ENCODE measurements at places on chromosomes 12 and 14. TPM values are rescaled to one million over a fixed set of nuclear protein-coding genes. Genes with fewer than 3 reads are reported as not detected.

The MYO1H gene
- 0.44 TPM for total RNA-seq

The C1QL4 gene
- 1.2 TPM for total RNA-seq

The KLHL33 gene
- 0.17 TPM for total RNA-seq

The OAS3 gene
- 1.6 TPM for total RNA-seq

The PTHLH gene
- total RNA-seq: not detected

The TAS2R31 gene
- total RNA-seq: 2.0 TPM

DNA sequence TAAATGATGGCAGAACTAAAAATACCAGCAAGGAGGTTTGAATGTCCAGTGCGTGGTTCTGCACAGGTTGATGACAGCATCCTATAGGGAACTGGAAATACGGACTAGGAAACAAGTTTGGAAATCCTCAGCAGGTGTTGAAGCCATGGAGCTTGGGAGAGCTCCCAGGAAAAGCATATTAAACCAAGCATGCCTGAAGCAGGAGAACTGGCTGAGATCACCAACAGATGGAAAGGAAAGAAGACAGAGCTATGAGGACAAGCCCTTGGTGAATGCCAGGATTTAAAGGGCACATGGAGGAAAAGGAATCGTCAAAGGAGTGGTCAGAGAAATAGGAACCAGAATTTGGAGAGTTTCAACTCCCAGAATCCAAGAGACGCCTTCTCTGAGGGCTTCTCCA is 21.2 kb upstream of the ELK3 start:
- no peak overlapping the region for H3K4me3 ChIP-seq
- H3K27ac ChIP-seq: no peak overlapping the region
- no peak for DNase-seq
- peaks cover 7% of the 10 kb centered on the region for H3K27me3 ChIP-seq
- no peaks in the 10 kb centered on the region for H3K4me1 ChIP-seq

DNA sequence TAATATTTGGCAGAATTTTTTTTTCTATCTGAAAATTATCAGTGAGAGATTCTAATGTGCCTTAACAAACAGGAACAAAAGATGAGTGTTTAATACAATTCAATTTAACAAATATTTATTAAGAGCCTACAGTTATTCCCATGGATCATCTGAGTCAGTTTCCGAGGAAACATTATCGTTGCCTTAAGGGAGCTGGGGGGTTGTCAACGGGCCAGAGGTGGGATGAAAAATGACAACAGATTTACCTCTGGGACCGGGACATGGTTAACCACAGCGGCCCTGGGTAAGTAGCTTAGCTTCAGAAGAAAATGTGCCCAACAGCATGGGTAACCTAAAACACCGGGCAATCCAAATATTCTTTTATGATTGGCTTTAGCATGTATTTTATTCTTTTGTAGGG is 113.6 kb downstream of the DAD1 start:
- H3K4me3 ChIP-seq: no peak overlapping the region
- DNase-seq: no peak
- peaks cover 46% of the 10 kb centered on the region for H3K4me1 ChIP-seq
- H3K36me3 ChIP-seq: no peaks in the 10 kb centered on the region

DNA sequence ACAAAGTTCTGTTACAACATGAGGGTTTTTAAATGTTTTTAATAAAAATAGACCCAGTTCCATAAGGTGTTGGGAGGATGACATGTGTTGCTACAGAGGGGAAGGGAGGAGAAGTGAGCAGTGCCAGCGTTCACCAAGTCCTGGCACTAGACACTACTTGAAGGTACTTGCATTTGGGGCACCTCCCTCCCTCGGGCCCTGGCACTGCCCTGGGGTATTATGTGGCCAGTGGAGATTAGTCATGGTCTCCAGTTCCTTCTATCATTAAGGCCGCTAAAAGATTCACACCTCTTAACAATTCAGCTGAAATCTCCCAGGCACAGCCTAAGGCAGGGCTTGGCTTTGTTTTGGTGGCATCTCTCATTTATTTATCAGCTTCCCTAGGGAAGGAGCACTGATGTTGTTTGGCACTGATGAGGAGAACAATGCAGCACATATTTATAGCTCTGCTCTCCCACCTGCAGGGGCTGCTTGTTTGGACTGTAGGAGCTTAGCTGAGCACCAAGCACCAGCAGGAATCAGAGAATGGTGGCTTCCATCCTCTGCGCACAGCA is 155.5 kb upstream of the NTF3 start:
- no peak overlapping the region for H3K4me3 ChIP-seq
- no peak overlapping the region for H3K27ac ChIP-seq
- no peak for DNase-seq
- H3K4me1 ChIP-seq: 0 out of 2 replicates have a peak, but pooled peaks cover 3% of the 10 kb centered on the region
- H3K36me3 ChIP-seq: 0 out of 2 replicates have a peak, but pooled peaks cover 2% of the 10 kb centered on the region

- no peak for DNase-seq
- no peaks in the 10 kb centered on the region for H3K27me3 ChIP-seq
- peaks cover 32% of the 10 kb centered on the region for H3K4me1 ChIP-seq
- peaks cover 65% of the 10 kb centered on the region for H3K36me3 ChIP-seq
Observed at GRCh38 chr12:6970096-6970527, 352 bp downstream of the PHB2 start.

GRCh38 chr12:65628061-65628460 is 196.2 kb upstream of the HMGA2 start:
- DNase-seq: no peak
- no peaks in the 10 kb centered on the region for H3K36me3 ChIP-seq
- H3K4me3 ChIP-seq: no peak overlapping the region
- no peaks in the 10 kb centered on the region for H3K4me1 ChIP-seq
- peaks cover 2% of the 10 kb centered on the region for H3K27me3 ChIP-seq

DNA sequence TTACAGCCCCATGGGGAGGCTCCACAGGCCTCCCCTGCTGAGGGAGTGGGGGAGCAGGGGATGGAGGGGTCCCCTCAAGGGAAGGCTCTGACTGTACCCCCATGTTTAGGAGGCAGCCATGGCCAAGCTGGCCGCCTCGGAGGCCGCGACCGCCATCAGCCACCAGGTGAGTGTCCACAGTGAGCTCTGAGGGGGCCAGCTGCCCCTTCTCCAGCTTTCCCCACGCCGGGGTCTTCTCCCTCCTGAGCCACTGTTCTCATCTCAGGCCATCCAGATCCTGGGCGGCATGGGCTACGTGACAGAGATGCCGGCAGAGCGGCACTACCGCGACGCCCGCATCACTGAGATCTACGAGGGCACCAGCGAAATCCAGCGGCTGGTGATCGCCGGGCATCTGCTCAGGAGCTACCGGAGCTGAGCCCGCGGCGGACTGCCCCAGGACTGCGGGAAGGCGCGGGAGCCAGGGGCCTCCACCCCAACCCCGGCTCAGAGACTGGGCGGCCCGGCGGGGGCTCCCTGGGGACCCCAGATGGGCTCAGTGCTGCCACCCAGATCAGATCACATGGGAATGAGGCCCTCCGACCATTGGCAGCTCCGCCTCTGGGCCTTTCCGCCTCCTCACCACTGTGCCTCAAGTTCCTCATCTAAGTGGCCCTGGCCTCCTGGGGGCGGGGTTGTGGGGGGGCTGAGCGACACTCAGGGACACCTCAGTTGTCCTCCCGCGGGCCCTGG is 13.6 kb downstream of the ACADS start:
- H3K4me1 ChIP-seq: no peaks in the 10 kb centered on the region
- DNase-seq: no peak
- H3K27ac ChIP-seq: no peak overlapping the region
- H3K36me3 ChIP-seq: peaks cover 1% of the 10 kb centered on the region
- H3K27me3 ChIP-seq: no peaks in the 10 kb centered on the region
- no peak overlapping the region for H3K4me3 ChIP-seq

GRCh38 chr14:103430358-103430757 is 45.1 kb downstream of the MARK3 start:
- no peak overlapping the region for H3K4me3 ChIP-seq
- DNase-seq: no peak
- H3K27ac ChIP-seq: no peak overlapping the region
- peaks cover 36% of the 10 kb centered on the region for H3K4me1 ChIP-seq
- H3K36me3 ChIP-seq: peaks cover 9% of the 10 kb centered on the region
- H3K27me3 ChIP-seq: no peaks in the 10 kb centered on the region

GRCh38 chr12:4819654-4820053 is 90.1 kb upstream of the KCNA1 start:
- no peak overlapping the region for H3K4me3 ChIP-seq
- no peak for DNase-seq
- peaks cover 21% of the 10 kb centered on the region for H3K27me3 ChIP-seq
- peaks cover 9% of the 10 kb centered on the region for H3K4me1 ChIP-seq
- no peaks in the 10 kb centered on the region for H3K36me3 ChIP-seq

GRCh38 chr14:105898482-105899010 is 372.2 kb downstream of the TMEM121 start:
- H3K27ac ChIP-seq: no peak overlapping the region
- DNase-seq: peak; percentile 2
- H3K27me3 ChIP-seq: no peaks in the 10 kb centered on the region
- peaks cover 47% of the 10 kb centered on the region for H3K36me3 ChIP-seq

GRCh38 chr12:40794087-40794486 is 101.8 kb downstream of the CNTN1 start:
- H3K27me3 ChIP-seq: no peaks in the 10 kb centered on the region
- H3K27ac ChIP-seq: no peak overlapping the region
- no peak overlapping the region for H3K4me3 ChIP-seq
- no peak for DNase-seq
- peaks cover 35% of the 10 kb centered on the region for H3K4me1 ChIP-seq

GRCh38 chr14:67680121-67680602 is 5.7 kb upstream of the VTI1B start:
- peaks cover 67% of the 10 kb centered on the region for H3K36me3 ChIP-seq
- H3K4me3 ChIP-seq: no peak overlapping the region
- DNase-seq: no peak
- H3K27ac ChIP-seq: no peak overlapping the region
- no peaks in the 10 kb centered on the region for H3K27me3 ChIP-seq

DNA sequence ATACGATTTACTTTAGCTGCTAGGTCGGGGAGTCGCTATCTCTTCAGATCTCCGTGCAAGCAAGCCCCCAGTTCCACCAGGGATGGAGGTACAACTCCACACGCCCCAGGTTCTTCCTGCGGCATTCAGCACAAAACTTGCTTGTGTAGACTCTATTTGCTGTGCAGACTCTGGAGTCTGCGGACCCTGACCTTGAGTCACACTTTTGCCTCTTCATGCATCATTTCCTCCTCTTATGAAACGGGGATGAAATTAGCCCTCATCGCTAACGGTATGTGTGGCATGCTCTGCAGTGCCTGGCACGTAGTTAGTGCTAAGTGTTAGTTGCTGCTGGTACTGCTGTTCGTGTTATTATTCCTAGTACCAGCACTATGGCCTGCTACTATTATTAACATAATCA is 84.4 kb downstream of the TMEM132D start:
- H3K27ac ChIP-seq: no peak overlapping the region
- H3K4me3 ChIP-seq: no peak overlapping the region
- H3K36me3 ChIP-seq: peaks cover 59% of the 10 kb centered on the region
- H3K4me1 ChIP-seq: no peaks in the 10 kb centered on the region
- DNase-seq: no peak

- no peaks in the 10 kb centered on the region for H3K36me3 ChIP-seq
- no peak for DNase-seq
- H3K27ac ChIP-seq: no peak overlapping the region
Observed at GRCh38 chr12:77603946-77604345, 226.7 kb upstream of the NAV3 start.

- no peaks in the 10 kb centered on the region for H3K36me3 ChIP-seq
- DNase-seq: no peak
- no peak overlapping the region for H3K4me3 ChIP-seq
- H3K27me3 ChIP-seq: no peaks in the 10 kb centered on the region
Observed at GRCh38 chr12:76108356-76108755, 23.9 kb upstream of the NAP1L1 start.

GRCh38 chr14:69996216-69996615 is 117.0 kb downstream of the SMOC1 start:
- H3K27ac ChIP-seq: no peak overlapping the region
- H3K4me3 ChIP-seq: no peak overlapping the region
- H3K36me3 ChIP-seq: no peaks in the 10 kb centered on the region
- H3K4me1 ChIP-seq: peaks cover 12% of the 10 kb centered on the region
- H3K27me3 ChIP-seq: no peaks in the 10 kb centered on the region

DNA sequence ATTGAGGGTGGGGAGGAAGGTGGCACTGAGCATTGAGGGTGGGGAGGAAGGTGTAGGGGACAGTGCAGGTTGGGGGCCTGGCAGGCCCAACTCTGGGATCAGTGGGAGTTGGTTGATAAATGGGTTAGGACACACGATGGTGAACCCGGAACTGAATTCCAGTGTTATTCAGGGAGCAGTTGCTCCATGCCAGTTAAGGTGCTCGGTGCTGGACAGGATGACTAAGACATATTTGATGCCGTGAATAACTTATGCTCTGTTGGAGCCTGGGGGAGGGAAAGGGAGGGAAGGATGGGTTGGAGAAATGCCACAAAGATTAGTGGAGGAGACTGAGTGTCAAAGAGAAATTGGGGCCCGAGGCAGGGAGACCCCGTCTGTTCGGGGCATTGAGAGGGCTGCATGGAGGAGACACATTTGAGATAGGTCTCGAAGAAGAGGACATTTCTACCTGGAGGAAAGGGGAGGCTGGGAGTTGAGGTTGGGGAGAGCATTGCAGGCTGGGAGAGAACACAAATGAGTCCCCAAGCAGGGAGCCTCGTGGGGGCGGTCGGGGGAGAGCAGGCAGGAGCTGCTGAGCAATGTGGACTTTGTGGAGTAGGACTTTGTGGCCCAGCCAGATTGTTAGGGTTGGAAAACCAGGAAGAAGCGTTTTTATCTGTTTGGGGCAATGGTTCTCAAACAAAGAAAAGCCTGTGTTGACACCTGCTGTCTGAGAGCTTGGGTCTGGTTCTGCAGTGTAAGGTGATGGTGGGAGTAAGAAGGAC is 65.3 kb downstream of the IQSEC3 start:
- H3K36me3 ChIP-seq: no peaks in the 10 kb centered on the region
- no peak for DNase-seq
- H3K4me3 ChIP-seq: no peak overlapping the region
- no peaks in the 10 kb centered on the region for H3K27me3 ChIP-seq
- H3K27ac ChIP-seq: no peak overlapping the region
- H3K4me1 ChIP-seq: peaks cover 8% of the 10 kb centered on the region

DNA sequence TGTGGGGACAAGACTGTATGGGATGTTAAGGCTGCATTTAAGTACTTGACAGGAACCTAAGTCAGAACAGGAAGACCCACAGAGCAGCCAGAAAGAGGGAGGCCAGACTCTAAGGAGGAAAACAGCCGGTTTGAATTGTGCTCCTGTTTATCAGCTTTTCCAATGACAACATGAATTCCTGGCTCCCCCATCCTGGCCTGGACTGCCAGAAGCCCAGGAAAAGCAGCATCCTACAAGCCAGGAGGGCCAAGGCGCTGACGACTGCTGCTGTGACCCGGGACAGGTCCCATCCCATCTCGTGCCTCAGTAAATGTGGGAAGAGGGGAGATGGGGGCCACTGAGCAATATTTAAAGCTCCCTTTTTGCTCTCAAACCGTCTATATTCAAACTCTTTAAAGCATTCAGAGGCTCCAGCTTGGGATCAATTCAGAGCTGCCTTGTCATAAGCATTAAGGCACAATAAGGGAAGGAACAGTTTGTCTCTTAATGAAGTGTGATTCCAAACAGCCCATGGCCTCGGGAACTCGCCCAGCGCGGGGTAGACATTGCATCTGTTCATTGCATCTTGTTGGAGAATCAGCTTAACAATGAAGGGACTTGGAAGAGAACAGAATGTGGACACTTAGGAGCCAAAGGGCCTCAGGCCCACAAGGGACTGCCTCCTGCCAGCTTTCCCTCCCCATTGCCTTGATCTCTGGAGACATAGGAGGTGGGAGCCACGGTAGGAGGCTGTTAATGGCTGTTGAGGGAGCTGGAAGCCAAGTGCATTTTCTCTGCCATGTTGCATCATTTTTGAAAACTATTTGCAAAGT is 49.6 kb downstream of the CMKLR1 start:
- H3K4me3 ChIP-seq: no peak overlapping the region
- peaks cover 10% of the 10 kb centered on the region for H3K36me3 ChIP-seq
- H3K27me3 ChIP-seq: no peaks in the 10 kb centered on the region
- no peak overlapping the region for H3K27ac ChIP-seq
